ENCODE measurements at places on chromosomes 3 and 15.

- DNase-seq = no peak
Observed at GRCh38 chr15:63169788-63170187, 12.5 kb upstream of the RPS27L start.

DNA sequence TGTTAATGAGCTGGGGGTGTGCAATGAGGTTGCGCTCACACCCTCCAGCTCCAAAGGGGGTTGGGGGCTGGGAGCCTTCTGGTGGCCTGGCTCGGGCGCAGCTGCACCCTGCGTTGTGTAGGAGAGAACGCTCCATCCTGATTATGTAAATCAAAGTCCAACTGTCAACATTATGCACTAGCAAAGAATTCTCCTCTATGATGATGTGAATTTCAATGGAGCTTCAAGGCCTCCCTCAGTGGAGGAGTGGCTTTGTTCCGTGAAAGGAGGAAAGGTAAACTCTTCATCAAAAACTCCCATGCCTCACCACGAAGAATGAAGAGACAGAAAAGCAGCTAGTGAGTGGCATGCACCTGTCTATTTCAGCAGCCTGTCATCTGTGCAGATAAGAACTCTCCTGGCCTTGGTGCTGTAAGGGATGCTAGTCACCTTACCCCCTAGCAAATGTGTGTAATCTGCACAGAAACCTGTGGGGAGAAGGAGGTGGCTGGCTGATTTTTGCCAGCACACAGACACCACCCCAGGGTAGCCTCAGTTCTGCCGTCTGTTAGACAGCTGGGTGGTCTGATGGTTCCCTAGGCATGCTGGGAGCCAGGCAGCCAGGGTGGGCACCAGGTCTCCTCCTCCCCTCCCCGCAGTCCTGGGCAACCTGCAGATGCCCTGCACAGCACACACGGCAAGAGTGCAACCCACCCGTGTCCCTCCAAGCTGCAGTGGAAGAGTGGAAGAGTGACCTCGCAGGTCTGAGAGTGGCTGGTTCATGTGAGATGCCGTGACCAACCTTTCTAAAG lies 47.0 kb upstream of the TRPM1 start:
- DNase-seq = no peak

GRCh38 chr3:109644332-109644731 lies 307.0 kb upstream of the DPPA4 start:
- no peak for DNase-seq

DNA sequence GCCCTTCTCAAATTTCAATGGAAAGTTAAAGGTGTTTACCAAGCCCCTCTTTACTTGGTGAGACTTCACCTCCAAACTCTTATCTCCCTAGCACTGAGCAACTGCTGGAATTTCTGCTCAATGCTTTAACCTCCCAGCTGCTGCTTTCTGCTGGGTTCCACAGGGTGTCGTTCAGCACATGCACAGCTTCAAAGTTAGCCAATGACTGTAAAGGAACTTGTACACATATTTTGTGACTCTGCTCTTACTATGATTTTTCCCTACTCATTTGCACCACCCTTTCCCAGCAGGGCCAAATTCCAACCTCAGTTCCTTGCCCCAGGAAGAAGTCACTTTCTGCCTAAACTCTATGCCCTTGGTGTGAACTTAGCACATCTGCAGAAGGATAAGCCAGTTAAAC lies 89.7 kb downstream of the ULK4 start:
- DNase-seq = no peak

GRCh38 chr3:127053979-127054378 lies 71.1 kb downstream of the PLXNA1 start:
- no peak for DNase-seq

GRCh38 chr15:28979208-28979841 lies 93.6 kb downstream of the APBA2 start:
- DNase-seq = no peak

GRCh38 chr3:109563149-109563548 lies 225.8 kb upstream of the DPPA4 start:
- no peak for DNase-seq

DNA sequence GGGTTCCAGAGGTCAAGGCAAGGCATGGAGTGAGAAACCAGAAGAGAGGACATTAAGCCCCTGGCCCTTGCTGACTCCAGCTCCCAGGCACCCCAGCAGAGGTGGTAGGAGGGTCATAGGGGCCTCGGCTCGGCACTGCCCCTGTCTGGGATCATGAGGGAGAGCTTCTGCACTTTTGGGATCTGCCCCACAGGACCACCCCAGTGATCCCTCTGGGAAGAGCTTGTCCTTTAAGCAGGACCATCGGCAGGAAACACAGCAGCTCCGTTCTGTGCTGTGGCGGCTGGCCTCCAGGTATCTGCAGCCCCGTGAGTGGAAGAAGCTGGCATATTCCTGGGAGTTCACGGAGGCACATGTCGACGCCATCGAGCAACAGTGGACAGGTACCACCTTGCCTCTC lies 35.5 kb downstream of the ANKDD1A start:
- no peak for DNase-seq

DNA sequence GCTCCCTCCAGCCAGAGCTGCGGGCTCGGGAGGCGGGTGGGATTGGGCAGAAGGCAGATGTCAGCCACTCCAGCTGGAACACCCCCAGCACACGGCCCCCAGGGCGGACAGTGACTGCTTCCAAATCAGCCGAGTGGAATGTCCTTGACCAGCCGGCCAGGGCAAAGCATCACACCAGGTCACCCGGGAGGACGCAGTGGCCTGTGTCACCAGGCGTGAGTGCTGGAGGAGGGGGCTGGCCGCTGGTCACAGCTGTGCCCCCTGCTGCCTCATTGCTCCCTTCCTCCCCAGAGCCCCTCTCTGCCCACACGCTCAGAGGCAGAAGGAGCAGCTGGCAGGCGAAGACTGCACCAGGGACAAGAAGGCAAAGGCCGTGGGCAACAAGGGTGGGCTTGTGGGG lies 33.5 kb downstream of the NTRK3 start:
- DNase-seq = no peak

DNA sequence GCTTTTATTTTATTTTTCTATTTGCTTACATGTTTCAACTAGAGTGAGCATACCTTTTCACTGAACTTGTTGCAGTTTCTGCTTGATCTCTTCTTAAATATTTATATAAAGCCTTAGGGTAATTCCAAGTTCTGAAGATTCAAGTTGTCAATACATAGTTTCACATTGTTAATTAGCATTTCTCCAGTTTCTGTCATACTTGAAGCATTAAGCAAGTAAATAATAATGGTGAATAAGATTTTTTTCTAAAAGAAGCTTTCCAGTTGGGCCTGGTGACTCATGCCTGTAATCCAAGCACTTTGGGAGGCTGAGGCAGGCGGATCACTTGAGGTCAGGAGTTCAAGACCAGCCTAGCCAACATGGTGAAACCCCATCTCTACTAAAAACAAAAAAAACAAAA lies 53.9 kb downstream of the CALML4 start:
- DNase-seq = no peak

- DNase-seq = no peak
Observed at GRCh38 chr3:31235062-31235700, 297.5 kb upstream of the STT3B start.

- DNase-seq = no peak
Observed at GRCh38 chr3:183975981-183976662, 41.6 kb downstream of the ABCC5 start.

- DNase-seq = no peak
Observed at GRCh38 chr15:91196768-91197167, 96.7 kb downstream of the SV2B start.

DNA sequence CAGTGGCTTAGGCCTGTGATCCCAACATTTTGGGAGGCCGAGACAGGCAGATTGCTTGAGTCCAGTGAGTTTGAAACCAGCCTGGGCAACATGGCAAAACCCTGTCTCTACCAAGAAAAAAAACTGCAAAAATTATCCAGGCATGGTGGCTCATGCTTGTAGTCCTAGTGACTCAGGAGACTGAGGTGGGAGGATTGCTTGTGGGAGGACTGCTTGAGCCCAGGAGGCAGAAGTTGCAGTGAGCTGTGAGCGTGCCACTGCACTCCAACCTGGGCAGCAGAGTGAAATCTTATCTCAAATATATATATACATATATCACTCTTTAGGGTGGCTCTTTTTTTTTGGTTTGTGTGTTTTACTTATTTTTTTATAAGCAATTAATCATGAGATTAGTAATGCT lies 83.7 kb upstream of the WDR72 start:
- DNase-seq = no peak

DNA sequence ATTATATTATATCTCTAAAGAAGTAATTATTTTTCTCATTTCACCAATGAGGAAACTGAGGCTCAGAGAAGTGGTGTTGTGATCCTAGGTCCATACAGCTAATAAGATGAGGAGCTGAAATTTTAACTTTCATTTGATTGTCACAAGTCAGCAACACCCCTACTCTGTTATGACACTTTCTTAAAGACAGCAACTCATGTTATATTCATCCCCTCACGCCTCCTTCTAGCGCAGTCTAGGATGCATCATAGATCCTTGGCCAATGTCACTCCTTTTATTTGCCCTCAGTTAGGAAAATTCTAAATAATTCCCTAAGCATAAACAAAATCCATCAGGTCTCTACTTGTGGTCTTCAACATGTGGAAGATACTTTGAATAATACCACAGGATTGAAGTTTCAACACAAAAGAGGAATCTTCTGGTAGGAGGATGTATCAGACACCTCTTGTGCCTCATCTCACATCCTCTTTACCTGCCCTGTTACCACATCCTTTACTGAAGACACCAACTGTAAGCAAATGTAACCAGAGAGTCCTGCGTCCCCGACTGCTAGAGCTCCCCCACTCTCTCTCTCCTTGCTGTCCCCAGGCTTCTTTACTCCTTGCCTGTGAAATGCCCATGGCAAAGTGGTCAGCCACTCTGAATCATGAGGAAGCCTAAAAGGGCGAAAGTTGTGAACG lies 53.7 kb downstream of the TRIM42 start:
- no peak for DNase-seq

DNA sequence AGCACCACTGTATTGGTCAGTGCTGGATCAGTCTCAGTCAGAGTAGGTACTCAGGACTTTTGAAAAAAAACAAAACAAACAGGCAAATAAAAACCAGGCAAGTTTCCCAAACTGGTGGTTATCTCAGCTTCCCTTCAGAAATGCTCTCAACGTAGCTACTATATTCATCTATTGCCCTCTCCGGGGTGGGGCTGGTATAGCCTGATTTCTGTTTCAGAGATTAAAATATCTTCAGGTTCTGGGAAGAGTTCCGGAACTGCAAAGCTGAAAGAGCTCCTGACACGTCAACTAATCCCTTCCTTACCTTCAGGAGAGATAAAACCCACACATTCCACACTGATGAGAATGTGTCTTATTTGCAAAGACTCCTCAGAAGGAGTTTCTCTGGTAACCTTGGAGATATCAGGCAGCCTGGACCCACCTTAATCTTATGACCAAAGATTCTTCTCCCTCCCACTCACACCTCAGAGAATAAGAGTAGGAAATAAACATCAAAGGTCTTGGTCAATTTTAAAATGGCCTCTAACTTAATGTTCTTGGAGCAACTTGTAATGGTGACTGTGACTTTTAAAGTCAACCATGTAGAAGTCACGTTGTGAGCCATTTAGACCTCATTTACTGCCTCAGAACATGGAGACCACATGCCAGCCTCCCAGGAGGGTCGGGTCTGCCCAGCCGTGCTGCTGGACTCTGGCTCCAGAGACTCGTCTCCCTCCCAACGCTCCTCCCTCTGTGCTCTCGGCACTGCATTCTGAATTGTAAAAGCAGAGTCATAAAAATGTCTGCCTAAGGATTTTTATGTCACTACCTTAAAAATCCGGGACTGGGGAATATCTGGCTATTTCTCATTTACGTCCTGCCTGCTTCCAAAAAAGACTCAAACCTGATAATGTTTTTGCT lies 53.8 kb downstream of the CDCP1 start:
- no peak for DNase-seq

- no peak for DNase-seq
Observed at GRCh38 chr15:87207990-87208580, 1048.5 kb downstream of the NTRK3 start.

DNA sequence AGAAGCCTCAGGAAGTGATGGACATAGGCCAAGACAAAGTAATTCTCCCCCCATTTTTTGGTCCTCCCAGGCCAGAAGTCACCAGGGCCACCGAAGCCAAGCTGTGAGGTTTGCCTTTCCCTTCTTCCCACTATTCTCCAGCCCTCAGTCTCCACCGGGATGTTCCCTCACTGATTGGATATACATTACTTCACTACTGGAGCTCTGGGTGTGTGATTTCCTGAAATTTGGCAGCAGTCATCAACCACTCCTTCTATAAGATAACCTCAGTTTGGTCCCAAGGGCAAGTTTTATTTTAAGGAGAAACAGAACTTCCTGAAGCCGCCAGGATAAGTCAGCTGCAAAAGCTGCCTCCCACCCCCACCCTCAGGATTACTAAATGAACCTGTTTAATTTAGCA lies 11.3 kb downstream of the SLCO2A1 start:
- DNase-seq = no peak

- DNase-seq = no peak
Observed at GRCh38 chr15:99983886-99984286, 250.6 kb upstream of the LYSMD4 start.

DNA sequence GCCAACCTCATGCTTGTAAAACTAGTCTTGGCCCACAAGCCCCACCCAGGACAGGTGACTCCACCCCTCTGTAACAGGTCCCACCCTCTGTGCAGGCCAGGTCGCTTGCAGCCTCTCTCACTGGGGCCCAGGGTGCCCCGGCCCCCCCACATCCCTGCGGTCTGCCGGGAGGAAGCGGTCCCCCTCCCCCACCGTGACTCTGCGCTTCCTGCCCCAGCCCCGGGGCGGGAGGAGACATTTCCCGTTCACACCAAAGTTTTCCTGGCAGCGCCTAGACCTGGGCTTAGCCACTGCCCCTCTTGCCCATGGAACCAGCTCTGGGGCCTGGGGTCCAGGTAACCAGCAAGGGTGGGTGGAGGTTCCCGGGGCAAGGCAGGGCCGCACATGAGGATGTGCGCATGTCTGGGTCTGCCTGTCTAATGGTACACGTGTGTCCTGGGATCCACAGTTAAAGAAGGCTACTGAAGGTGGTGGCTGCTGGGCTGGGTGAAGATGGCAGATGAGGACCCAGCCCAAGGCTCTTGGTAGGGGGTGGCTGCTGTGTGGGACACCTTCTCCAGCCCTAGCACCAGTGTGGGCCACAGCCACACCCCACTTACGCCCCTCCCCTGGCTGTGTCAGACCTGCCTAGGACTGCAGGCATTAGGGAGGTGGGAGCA lies 8.4 kb downstream of the NBEAL2 start:
- DNase-seq = peak; percentile 77

DNA sequence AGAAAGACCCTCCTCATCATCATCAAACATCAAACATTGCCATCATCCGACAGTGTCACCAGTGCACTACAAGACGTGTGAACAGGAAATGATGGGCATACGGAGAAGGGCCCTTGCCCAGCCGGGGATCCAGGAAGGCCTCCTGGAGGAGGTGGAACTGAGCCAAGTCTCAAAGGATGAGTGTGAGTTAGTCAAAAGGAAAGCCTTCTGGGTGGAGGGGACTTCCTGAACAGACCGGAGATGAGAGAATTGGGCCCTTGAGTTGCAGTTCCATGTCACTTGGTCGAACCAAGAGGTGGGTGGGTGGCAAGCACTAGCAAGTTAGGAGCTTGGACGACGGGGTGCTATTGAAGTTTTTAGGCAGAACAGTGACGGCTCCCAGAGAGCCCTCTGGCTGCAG lies 8.5 kb downstream of the SEMA4B start:
- DNase-seq = no peak

- no peak for DNase-seq
Observed at GRCh38 chr3:13727890-13728289, 152.0 kb downstream of the WNT7A start.

GRCh38 chr3:189937302-189938127 lies 183.2 kb downstream of the P3H2 start:
- no peak for DNase-seq

- no peak for DNase-seq
Observed at GRCh38 chr3:29268651-29269050, 12.2 kb upstream of the RBMS3 start.

Measured in activated CD4-positive, alpha-beta T cell treated with anti-CD3 and anti-CD28 coated beads for 1 hour (primary cell).